ENCODE measurements at places on chromosomes 2 and 18.

GRCh38 chr2:28628987-28629386 is 122.6 kb upstream of the PPP1CB start:
- DNase-seq = no peak

DNA sequence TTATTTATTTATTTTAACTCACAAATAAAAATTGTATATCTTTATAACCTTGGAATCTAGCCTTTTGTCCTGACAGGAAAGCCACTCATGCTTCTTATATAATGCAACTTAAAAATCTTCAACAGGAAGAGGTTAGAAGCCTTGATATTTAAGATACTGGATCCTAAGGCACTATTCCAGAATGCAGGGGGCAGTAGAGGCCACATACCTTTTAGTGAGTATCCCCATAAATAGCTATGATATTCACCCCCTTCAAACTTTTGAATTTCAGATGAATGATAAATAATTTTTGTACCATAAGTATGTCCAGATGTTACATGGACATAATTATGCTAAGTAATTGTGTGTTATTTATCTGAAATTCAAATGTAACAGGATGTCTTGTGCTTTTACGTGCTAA is 592.7 kb upstream of the VRK2 start:
- DNase-seq = no peak

DNA sequence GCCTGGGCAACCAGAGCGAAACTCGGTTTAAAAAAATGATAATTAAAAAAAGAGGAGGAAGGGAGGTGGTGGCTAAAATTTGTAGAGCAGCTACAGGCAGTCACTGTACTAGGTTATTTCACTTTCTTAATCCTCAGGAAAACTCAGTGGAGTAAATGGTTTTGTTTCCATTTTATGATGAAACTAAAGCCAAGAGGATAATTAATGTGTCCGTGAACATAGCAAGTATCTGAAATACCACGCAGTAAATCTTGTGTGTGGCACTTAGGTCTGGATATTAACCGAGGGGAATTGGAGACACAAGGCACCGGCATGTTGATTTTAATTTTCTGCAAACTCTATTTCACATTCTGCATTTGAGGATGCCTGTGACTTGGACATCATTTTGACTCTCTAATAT is 14.5 kb downstream of the SH3BP4 start:
- DNase-seq = no peak

- DNase-seq = no peak
These were observed 707.4 kb upstream of the CDH2 start for GRCh38 chr18:28884304-28884703.

Data from pons (tissue), 1 donor.